ENCODE measurements at places on chromosomes 5 and 9.

GRCh38 chr5:97501286-97501964, 318.4 kb upstream of the RIOK2 start:
- no peak for DNase-seq

- DNase-seq: no peak
Measured at GRCh38 chr5:64506567-64507263, 900 bp downstream of the RGS7BP start.

- DNase-seq: no peak
Measured at GRCh38 chr5:79183617-79184016, 52.3 kb upstream of the JMY start.

DNA sequence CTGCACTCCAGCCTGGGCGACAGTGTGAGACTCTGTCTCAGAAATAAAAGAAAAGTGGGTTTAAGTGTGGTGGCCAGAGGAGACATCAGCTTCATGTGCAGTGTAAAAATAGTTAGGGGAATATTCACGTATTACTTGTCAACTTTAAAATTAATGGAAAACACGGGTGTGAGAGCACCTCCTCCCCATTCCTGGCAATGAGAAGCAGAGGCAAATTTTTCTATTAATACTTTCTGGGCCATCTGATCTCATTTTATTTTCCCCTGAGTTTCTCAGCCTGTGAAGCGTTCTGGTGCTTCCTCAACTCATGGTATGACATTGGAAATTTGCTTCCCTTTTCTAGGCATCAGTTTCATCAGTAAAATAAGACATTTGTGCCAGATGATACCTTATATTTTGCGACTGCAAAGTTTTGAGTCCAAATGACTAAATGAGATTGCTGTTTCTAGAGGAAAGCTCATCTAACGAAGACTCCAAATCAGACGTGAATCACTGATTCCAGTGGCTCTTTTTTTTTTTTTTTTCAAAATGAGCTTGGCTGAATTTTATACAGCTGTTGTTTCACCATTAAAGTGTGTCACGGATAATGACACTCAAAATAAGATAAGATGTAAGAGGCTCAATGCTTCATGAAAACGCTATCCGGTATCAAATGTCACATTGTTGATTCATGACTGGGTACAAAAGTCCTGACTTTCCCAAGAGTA, 104.6 kb downstream of the MSX2 start:
- DNase-seq: no peak

- no peak for DNase-seq
Measured at GRCh38 chr5:112708103-112708622, 29.5 kb upstream of the APC start.

All from stimulated activated CD4-positive, alpha-beta T cell treated with anti-CD3 and anti-CD28 coated beads, Interleukin-4, amount 100 ng/mL, for 4 hours (primary cell).